ENCODE measurements at places on chromosomes 5 and 9.

GRCh38 chr9:37706290-37706689 is 47.3 kb upstream of the TRMT10B start:
- no peak for DNase-seq

DNA sequence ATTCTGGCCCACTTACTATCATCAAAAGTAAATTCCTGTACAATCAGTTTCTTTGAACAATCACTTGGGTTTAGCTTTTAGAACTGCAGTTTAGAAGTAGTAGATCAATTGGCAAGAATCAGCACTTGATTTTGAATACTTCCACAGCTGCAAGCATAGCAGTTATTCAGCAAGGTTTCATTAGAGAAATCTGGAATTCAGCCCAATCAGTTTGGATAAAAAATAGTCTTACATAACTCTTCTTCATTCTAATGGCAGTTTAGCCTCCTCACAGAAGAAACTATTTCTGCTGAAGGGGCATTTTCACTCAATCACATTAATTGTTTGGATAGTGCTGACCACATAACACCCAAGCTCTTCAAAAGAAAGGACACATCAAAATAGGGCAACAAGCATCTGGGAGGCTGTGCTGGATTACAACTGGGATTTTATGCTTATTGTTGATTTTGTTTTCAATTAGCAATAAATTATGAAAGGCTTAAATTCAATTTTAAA is 336.2 kb upstream of the PDE4D start:
- DNase-seq: no peak

GRCh38 chr5:119070578-119070827 is 384 bp upstream of the DMXL1 start:
- no peak for DNase-seq

GRCh38 chr9:6827439-6828145 is 69.8 kb downstream of the KDM4C start:
- DNase-seq: no peak

- DNase-seq: no peak
Measured at GRCh38 chr9:107154291-107154690, 128.8 kb upstream of the RAD23B start.

- DNase-seq: peak; percentile 32
Measured at GRCh38 chr5:154755361-154756008, at the start of gene LARP1. Gene LARP1 (plus strand): TSS chr5:154755377. CDS start chr5:154755758, 381 bp downstream.

DNA sequence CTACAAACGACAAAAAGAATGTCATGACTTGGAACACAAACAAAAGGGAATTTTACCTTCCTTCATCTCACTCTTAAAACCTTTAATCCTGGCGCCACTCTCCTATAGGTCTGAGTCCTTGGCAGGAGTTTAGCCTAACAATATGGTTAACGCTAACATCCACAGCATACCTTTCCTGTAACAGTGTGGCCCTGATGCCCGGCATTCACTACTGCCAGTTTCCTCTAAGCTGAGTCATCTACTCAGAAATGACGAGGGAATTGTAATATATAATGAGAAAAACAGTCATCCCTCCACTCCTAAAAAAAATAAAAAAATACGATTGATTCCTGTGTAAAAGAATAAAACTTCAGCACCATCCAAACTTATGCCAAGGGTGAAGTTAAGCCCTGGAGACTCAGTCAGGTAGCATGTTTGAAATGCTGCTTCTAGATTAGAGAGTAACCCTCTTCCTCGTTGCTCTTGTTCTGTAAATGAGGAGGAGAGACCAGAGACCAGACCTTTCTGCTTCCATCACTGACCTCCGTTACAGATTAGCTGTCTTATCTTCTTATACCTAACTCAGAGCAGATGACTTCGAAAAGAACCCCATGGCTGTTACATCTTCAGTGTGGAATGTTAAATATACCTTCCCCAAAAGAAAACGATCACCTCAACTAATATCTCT is 37.4 kb downstream of the CCDC125 start:
- no peak for DNase-seq

DNA sequence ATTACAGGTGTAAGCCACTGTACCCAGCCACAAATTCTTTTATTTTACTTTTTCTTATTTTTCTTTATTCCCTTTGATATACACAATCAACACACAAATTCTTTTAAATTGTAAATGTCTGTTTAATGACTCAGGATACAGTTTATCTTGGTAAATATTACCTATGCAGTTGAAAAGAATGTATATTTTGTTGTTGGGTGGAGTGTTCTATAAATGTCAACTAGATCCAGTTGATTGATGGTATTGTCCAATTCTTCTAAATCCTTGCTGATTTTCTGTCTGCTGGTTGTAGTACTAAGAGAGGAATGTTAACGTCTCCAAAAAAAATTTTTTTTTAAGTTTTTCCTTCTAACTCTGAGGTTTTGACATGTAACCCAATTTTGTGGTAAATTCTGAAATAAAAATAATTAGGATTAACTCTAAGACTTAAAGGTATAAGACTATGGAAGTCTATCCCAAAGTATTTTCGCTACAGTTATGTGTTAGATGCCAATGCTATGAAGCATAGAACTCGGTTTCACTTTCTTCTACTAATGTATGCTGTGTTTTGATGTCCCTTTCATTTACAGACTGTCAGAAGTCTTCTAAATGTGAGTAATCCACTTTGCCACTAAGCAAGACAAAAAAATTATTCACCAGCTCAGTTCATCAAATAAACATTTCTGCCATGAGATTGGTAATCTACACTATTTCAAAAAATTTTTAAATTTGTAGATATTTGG is 720.2 kb upstream of the C9orf72 start:
- no peak for DNase-seq

DNA sequence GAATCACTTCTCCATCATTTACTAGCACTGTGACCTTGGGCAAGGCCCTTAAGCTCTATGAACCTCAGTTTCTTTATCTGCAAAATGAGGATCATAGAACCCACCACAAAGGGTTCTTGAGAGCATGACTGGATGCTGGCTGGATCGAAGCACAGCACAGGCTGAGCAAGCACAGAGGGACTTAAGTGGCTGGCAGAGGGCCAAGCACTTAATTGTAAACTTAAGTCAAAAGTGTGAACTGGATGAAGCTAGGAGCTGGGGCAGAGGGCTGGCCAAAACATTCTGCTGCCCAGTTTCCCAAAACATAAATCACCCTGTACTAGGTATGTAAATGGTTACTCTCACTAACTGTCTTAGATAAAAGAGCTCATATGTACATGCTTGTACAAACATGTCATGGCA is 112.3 kb upstream of the WWC1 start:
- no peak for DNase-seq

GRCh38 chr9:131361202-131361833 is 32.6 kb upstream of the PRRC2B start:
- no peak for DNase-seq

DNA sequence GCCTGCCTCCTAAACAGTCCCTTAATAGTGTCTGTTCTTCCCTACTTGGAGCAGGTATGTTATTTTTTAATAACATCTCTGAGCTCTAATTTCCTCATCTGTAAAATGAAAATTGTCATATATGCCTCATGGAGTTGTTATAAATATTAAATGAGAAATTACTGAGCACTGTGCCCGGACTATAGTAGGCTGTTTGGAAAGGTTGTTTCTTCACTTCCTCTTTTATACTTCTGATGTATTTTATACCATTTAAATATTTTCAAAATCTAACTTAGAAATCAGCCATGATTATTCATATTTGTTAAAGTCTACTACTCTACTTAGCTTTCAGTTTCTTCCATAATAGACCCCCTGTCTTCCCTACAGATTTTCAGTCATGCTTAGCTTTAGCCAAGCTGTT is 30.5 kb upstream of the HAPLN1 start:
- DNase-seq: no peak

DNA sequence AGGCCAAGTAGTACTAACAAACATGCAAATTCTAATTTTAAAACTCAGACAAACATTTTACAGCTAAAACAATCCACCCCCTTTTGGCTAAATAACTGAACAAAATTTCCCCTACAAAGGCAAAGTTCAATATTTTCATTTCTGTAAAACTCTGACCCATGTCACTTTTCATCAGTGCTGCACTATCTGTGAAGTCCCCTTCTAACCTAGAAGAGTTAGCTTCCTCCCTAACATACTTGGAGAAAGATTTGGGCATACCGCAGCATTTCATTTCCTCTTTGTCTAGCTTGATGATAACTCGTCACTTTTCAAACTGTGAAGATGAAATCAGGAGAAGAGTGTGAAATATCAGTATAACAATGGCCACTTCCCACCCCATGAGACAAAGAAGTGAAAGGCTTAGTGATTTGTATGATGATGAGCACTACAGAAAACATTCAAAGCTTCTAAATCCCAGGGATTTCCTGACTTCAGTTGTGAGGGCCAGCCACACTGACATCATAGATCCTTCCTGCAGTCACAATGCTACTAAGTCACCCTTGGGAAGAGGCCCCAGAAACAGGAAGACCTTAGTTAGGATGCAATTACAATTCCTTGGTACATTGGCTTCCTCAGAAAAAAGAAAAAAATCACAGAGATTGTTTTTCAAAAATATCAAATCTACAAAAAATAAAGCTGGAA is at the start of gene FAM81B:
Gene FAM81B, plus strand, starts transcription at position 555 of the 681 bp plus-strand sequence. Its CDS starts 24 bp downstream, at position 579.
- no peak for DNase-seq

- no peak for DNase-seq
Measured at GRCh38 chr5:124111886-124112285, 599.9 kb downstream of the CSNK1G3 start.

- no peak for DNase-seq
Measured at GRCh38 chr5:110341836-110342235, 384.6 kb downstream of the TMEM232 start.

DNA sequence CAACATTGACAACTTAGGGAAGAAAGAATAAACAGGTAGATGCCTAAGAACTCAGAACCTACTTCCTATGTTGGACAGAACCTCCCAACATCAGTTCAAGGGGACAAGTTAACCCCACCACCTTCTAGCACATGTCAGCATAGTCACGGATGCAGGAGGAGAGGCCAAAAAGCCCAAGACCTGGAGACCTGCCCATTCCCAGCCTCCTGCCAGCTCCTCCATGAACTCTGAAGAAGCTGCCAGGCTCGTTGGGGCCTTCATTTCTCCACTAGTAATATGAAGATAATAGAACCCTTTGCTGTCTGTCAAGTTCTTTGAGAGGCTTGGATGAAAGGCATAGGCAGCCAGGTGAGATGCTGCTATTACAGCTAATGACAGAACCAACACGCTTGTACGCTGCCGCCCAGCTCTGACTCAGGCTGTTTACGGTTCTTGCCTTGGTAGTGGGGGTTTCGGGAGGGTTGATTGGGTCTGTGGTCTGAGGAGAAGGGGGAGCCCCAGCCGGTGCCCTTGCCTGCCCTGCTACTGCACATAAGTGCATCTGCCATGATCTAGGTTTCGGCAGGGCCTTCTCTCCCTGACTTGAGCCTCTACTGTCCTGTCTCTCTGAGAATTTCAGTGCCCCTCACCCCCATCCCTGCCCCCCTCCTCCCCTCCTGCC is 82.2 kb downstream of the NRG2 start:
- DNase-seq: peak; percentile 67

- no peak for DNase-seq
Measured at GRCh38 chr9:133638076-133638475, 1.9 kb downstream of the DBH start.

DNA sequence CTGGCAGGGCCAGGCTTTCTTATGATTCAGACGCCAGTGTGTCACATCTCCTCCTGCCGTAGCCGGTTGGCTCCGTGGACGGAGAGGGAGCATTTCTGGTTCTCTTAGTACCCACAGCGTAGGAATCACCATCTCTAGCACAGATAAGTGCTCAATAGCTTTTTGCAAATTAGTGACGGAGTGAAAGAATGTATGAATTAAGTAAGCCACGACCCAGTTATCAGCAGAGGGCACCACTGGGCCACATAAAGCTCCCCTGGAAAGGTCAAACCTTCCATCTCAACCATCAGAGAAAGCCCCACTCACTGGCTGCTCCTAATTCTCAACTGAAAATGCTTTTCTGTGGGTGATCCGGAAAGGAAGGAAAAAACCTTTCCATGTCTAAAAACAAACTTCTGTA is 317.0 kb upstream of the ADCY2 start:
- no peak for DNase-seq

- no peak for DNase-seq
Measured at GRCh38 chr9:101162231-101162630, 133.7 kb downstream of the PLPPR1 start.

DNA sequence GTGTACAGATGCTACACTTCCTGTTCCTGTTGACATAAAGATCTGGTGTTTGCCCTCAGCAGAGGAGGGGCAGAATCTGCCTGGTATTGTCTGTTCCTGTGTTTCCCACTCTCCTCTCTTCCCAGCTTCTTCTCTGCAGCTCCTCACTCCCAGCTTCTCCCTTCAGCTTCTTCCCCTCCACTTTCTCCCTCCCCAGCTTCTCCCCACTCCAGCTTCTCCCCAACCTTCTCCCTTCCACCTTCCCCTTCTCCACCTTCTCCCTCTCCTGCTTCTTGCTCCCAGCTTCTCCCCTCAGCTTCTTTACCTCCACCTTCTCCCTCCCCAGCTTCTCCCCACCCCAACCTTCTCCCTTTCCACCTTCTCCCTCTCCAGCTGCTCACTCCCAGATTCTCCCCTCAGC is 148.9 kb upstream of the IRX2 start:
- DNase-seq: no peak

DNA sequence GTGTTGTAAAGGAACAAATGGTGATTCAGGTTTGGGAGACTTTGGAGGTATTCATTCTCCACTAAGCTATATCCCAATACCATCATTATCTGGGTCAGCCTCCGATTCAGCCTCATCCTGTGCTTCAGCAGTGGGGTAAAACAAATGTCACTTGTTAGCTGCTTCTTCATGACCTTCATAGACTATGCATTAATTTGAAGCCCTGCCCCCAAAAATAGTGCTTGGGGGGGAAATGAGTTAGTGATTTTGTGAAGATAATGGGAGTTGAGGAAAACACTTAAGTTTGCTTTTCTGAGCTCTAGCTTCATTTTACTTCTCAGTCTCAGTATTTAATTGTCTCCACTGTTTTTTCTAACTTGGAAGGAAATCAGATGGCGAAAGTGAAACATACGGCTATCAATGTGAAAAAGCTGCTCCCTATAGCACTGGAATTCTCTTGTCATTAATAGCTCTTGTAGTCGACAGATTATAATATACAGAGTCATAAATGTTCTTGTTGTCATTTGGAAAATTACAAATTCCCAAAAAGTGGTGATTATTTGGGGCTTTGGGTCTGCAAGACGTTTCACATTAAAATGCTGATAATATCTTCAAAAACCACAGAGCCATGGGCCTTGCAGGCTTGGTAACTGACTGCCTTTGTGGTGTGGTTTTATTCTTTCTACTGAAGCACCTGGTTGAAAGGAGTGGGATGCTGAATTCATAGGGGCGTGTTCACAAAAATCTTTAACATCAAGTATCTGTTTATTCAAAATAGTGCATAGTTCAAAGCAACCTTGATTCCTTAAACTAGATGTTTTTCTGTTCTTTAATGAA is 40.0 kb downstream of the PIK3R1 start:
- DNase-seq: no peak

DNA sequence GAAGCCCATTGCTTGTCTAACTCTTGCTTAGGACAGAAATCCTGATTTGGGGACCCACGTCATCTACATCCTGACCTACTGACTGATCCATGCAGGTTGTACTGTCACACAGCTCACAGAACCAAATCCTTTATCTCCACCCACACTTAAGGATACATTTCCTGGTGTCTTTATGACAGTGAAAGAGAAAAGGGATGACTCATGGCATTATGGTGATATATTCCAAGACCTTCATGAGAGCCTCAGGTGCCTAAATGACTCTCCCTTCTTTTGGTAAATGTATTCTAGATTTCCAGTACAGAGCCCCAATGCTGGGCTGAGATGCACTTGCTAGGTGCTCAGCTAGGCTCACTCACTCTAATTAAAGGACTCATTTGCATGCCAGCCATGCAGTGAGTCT is 26.0 kb upstream of the DMRT2 start:
- no peak for DNase-seq

Data from lower leg skin (tissue), 4 donors.